ENCODE measurements at places on chromosomes 16 and 17.

DNA sequence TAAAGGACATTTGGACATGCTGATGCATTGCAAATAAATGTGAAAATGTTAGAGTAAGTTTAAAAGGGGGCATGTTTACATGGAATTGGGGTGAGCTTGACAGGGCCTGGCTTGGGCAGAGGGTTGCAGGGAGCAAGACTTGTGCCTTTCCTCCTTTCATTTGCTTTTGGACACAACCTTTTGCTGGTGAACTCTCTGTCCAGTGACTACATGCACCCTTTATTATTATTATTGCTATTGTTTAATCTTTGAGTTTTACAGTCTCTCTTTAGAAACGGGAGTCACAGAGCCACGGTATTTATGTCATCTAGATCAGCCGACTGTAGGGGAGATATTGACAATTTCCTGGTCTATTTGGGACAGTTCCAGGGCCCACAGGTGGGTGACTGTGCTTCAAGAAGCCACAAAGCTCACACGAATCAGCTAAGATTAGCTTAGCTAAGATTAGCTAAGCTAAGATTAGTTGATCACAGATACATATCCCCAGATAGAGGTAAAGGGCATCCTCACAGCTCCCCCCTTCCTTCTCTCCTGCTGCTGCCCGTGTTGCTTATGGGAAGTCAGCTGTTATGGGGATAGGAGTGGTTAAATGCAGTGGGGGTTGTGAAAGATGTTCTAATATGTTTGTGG is 28.9 kb upstream of the ETV4 start:
- DNase-seq: no peak

DNA sequence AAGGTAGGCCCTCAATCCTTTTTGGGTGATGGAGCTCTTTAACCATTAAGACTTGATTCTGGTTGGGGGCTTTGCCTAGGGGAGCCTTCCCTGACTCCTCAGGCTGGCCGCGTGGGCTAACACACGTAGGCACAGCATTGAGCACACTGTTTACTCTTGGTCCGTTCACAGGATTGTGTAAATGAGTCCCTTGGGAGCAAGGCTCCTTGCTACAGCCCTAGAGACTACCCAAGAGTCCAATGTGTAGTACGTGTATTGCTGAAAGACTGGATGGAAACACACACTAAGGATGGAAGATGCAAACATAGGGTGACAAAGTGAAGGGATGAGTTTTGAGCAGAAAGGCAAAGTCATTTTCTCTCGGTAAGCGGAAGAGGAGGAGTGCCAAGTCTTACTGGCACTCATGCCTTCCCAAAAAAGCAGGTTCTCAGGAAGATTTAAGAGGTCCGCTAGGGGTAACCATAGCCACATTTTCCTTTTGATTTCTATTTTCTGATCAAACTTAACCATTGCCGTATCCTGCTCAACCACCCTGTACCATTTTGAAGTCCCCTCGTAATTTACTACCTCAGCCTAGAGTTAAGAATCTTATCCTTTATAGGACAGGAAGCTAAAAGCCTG is 911 bp upstream of the ITGA2B start:
- DNase-seq: no peak

DNA sequence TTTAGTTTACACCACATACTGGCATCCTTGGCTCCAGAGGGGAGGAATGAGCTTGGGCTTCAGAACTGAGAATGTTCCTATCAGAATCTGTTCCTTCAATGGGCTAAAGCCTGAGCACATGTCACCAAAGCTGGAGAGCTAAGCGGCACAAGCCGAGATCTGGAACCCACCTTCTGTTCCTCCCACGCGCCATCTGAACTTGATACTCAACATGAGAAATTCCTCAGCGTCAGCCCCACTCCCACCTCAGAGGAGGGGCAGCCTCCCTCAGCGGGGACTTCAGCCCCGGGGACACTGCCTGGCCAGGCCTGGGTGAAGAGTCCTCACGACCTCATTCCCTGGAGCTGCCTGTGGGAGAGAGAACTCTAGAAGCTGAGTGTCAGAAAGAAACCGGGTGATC is 22.8 kb upstream of the SLC47A1 start:
- no peak for DNase-seq

DNA sequence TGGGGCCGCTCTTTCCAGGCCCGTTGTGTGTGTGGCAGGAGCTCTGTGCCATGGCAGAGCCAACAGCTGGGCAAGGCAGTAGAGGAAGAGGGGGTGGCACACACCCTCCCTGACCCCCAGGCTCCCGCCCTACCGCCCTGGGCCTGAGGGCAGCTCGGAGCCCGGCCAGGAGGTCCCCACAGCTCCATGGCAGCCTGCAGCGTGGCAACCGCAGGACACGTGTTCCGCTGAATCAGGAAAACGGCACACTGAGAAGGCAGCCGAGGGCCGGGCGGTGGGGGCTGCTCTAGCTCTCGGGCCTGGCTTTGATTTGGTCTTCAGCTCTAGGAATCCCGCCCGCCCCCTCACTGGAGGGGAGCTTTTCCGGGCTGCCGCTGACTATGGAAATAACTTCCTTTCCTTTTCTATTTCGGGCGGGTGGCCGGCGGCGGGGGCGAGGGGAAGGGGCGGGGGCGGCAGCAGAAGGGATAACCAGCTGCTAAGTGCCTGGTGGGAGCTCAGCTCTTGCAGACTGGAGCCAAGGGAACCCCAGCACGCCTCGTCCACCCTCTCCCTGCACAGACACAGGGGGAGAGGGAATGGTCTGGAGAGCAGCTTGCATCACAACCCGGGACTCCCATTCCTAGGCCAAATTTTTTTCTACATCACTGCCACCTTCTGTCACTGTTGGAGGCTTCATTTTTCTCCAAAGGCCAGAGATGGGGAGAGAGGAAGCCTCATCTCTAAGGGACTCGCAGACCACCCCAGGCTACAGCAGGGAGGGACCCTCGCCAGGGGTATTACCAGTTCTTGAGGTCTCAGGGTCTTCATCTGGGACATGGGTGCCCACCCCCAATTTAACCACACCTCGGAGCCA is 24.8 kb upstream of the MRPS23 start:
- no peak for DNase-seq

DNA sequence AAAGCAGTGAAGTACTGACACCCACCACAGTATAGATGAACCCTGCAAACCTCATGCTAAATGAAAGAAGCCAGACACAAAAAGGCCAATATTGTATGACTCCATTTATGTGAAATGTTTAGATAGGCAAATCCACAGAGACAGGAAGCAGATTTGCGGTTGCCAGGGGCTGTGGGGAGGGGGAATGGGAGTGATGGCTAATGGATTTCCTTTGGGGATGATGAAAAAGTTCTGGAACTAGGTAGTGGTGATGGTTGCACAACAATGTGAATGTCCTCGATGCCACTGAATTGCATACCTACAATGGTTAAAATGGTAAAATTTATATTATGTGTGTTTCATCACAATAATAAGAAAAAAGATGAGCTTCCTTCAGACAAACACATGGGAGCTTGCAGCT is 28.4 kb upstream of the WFIKKN2 start:
- no peak for DNase-seq

- no peak for DNase-seq
Observed at GRCh38 chr17:75507733-75508719, 7.3 kb downstream of the CASKIN2 start.

DNA sequence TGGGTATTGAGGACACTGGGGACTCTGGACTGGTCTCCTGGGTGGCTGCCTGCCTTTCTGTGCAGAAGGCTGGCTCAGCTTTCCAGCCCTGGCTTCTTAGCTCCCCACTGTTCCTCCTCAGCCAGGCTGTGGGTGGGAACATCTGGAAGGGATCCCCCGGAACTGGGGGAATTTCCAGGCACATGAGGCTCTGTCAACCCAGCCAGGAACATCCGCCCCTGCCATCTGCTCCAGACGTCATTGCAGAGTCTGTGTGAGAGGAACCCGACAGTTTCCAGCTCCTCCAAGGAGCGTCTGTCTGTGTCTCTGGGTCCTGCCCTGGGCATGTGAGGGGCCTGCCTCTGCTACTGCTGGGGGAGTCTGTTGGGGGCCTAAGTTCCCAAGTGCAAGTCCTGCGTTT is 36.2 kb upstream of the CRHR1 start:
- DNase-seq: no peak

Measured in NCI-H1436 (cell line).